ENCODE measurements at places on chromosomes 5 and 9. TPM values are rescaled to one million over a fixed set of nuclear protein-coding genes. Genes with fewer than 3 reads are reported as not detected.

EIF4E1B gene
- total RNA-seq, result not detected

- no peak for DNase-seq
These were observed 663 bp downstream of the ISOC1 start for GRCh38 chr5:129094924-129095899.

DNA sequence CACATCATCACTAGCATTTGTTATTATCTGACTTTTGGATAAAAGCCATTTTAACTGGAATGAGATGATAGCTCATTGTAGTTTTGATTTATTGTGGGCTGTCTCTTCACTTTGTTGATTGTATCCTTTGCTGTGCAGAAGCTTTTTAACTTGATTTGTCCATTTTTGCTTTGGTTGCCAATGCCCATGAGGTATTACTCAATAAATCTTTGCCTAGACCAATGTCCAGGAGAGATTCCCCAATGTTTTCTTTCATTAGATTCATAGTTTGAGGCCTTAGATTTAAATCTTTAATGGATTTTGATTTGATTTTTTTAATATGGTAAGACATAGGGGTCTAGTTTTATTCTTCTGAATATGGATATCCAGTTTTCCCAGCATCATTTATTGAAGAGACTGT, 28.8 kb upstream of the SMARCA2 start:
- no peak for DNase-seq

DNA sequence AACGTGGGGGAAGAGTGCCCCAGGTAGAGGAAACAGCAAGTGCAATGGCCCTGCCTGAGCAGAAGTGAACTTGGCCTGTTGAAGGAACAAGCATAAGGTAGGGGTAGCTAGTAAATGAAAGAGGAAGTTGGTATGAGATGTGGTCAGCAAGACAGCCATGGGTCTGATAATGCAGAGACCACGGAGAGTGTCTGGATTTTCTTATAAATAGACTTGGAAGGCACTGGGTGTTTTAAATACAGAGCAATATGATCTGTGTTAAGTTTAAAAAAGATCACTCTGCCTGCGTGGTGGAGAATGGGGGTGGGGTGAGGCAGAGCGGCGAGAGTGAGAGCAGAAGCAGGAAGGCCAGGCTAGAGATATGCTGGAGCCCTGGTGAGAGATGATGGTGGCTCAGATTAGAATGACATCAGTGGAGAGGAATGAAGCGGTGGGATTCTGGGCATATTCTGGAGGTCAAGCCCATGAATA, 4.2 kb downstream of the ADAM19 start:
- DNase-seq, result no peak

- DNase-seq, result no peak
These were observed 132.4 kb downstream of the HACD4 start for GRCh38 chr9:20898885-20899554.

Measured in thoracic aorta (tissue), 2 donors.